ENCODE measurements at places on chromosomes 11 and 22.

DNA sequence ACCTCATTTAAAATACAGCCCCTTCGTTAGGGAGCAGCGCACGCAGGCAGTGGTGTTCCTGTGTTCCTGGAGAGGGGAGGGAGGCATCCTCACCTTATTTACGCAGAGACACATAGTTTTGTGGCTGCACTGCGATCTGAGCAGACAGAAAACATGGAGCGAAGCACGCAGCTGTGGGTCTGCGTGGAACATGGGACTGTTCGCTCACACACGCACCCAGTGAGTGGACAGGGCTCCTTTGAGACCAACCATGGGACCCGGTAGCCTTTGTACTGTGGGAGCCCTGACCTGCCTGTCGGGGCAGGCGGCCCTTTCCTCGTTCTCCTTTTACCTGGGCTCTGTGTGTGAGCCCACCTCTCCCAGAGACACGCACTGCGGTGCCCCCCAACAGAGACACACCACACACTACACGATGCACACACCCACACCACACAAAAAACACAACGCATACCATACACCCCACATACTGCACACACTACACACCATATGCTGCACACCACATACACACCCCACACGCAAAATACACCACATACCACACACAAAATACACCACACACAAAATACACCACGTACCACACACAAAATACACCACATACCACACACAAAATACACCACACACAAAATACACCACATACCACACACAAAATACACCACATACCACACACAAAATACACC is 1245.7 kb downstream of the BRD1 start:
- no peak for DNase-seq

- no peak for DNase-seq
Observed at GRCh38 chr11:2539371-2540222, 94.8 kb downstream of the KCNQ1 start.

GRCh38 chr11:110430267-110431050 is 711 bp downstream of the FDX1 start:
- DNase-seq, result peak; percentile 29

DNA sequence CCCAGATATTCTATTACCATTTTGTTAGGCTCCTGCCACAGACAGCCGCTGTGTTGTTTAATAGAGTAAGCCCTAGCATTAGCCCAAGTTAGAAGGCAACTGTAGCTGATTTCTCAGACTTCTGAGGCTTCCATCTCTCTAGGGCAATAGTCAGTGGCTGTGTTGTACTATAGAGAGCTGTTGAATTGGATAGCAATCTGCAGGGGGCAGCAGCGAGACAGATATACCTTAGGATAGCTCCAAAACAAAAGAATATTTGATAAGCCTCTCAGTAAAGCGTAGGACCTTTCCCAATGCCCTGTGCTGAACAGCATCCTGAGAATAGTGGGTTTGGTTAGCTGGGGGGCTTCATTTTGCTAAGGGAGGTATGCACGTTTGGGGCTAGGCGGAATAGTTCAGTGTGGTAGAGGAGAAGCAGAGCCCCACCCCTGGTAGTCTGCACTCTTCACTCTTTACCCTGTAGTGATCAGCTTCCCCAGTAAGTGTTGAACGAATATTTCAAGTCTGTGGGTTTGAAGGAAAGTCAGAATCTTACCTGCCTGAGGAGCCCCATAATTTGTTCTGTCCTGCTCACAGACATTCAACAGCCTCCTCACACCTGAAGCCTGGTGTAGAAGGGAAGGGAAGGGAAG is 515.1 kb downstream of the INSC start:
- DNase-seq, result no peak

- DNase-seq, result peak; percentile 57
Observed at GRCh38 chr11:44208976-44209603, 100.8 kb downstream of the ALX4 start.

DNA sequence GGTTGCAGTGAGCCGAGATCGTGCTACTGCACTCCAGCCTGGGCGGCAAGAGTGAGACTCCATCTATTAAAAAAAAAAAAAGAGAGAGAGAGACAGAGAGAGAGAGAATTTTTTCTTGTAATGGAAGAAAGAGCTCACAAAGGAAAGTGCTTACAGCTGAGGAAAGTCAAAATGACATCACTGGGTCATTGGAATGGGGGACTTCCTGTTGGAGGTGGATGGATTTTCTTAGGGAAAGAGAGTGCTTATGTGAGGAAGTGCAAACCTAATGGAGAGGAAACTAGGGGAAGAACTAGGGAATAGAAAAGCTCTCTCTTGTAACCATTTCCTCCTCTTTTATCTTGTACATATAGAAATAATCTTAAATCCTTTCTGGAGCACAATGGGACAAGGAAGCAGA is 6.3 kb upstream of the PIWIL4 start:
- peak; percentile 19 for DNase-seq

Measured in fibroblast of skin of scalp (primary cell).